ENCODE measurements at places on chromosomes 6 and 20.

GRCh38 chr20:46194409-46194808 is 76.3 kb downstream of the CD40 start:
- no peak for DNase-seq

GRCh38 chr6:20716865-20717264 is 182.6 kb downstream of the CDKAL1 start:
- DNase-seq = no peak

DNA sequence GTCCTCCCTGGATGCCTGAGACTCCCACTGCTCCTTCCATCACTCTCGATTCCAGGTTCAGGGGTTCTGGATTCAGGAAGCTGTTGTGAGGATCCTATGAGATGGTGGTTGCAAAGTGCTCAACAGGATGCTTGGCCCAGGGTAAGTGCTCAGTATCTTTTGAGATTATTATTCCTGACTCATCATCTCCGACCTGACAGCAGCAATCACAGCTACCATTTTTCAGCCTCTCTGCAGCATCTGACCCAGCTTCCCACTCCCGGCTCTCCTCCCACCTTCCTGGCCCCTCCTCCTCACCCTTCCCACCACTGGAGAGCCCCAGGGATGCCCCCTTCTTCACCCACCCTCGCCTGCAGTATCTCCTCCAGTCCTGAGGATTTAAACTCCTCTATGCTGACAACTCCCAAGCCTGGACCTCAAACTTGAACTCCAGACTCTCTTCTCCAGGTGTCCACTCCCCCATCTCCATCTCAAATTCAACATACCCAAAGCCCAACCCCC is 36.8 kb upstream of the KCNB1 start:
- no peak for DNase-seq

DNA sequence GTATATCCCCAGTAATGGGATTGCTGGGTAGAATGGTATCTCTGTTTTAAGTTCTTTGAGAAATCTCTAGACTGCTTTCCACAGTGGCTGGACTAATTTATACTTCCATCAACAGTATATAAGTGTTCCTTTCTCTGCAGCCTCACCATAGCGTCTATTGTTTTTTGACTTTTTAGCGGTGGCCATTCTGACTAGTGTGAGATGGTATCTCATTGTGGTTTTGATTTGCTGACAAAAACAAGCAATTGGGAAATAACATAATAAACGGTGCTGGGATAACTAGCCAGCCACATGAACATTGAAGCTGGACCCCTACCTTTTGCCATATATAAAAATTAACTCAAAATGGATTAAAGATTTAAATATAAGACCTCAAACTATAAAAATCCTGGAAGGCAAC is 14.2 kb downstream of the OR2A4 start:
- no peak for DNase-seq

GRCh38 chr6:113359155-113360140 is 497.7 kb upstream of the MARCKS start:
- DNase-seq = no peak
